ENCODE measurements at places on chromosomes 12 and 14.

- DNase-seq = no peak
These were observed 94.4 kb upstream of the PLEKHG7 start for GRCh38 chr12:92608151-92609091.

DNA sequence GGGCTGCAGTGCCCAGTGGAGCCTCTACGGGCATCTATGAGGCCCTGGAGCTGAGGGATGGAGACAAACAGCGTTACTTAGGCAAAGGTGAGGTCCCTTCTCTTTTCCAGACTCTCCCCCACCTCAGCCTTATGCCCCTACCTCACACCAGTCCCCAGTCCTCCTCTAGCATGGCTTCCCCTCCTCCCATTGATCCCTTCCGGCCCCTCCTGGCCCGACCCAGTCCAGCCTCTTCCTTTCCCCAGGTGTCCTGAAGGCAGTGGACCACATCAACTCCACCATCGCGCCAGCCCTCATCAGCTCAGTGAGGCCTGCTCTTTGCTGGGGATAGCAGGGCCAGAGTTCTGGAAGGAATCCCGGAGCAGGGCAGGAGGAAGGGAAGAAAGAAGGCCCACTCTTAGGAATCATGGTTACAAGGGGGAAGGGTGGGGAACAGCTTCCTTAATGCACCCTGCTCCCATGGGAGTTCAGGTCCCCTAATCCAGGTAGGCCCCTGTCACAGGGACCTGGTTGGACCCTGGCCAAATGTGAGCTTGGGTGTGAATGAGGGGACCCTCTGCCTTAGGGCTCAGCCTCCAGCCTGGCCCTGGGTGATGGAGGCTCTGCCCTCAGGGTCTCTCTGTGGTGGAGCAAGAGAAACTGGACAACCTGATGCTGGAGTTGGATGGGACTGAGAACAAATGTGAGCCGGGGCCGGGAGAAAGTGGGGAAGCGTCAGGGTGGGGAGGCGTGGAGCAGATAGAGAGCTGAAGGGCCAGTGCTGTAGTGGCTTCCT, 2.2 kb downstream of the ENO2 start:
- no peak for DNase-seq

DNA sequence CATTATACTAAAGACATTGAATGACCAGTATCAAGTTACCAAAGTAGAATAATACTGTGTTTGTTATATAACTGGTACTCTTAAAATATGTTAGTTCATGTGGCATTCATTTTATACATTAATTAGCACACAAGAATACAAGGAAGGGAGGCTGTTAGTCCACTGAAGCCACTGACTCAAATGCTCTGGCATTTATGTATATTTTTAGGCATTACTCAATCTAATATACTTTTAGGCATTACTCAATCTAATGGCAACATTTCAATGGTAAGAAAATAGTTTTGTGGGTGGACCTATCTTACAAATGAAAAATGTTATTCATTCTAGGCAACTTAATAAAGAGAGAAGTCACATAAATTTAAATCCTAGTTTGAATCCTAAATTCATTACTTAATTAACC, 874.4 kb upstream of the USP15 start:
- DNase-seq = no peak

- DNase-seq = no peak
These were observed 341.8 kb downstream of the GLT1D1 start for GRCh38 chr12:129195081-129195480.

GRCh38 chr12:57215668-57216013, 953 bp upstream of the NXPH4 start:
- no peak for DNase-seq

DNA sequence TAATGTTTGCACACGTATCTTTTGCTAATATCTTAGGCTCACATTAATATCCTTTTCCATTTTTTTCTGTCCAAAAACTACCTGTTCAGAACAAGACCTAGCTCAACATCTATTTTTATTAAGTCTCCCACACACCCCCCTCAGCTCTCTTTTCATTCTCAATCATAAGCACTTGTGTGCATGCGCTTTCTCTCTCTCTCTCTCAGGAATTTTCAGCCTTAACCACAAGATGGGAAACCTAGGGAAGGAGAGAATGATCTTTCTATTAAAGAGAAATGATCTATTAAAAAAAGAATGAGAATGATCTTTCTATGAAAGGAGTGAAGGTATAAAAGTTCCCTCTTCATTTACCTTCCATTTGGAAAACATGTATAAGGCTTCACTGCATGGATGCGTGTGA, 39.7 kb upstream of the AP4S1 start:
- no peak for DNase-seq

DNA sequence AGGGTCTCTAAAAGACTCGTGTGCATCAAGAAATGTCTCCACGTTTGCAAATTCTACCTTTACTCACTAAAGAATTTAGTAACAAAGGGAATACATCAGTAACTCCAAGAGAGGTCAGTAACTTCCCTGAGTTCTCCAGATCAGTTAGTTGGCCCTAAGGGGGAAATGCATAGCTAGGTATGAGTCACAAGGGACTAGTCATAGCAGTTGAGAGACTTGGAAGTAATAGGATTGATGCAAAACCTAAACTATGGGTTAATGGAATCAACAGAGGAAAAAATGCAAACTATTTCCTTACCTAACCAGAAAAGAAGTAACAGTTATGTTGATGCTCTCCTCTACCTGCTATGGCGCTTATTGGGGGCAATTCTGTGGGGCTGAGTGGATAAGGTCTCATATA, 148.8 kb upstream of the GARIN6 start:
- no peak for DNase-seq

GRCh38 chr12:104565606-104566243, 109.0 kb downstream of the CHST11 start:
- DNase-seq = no peak

DNA sequence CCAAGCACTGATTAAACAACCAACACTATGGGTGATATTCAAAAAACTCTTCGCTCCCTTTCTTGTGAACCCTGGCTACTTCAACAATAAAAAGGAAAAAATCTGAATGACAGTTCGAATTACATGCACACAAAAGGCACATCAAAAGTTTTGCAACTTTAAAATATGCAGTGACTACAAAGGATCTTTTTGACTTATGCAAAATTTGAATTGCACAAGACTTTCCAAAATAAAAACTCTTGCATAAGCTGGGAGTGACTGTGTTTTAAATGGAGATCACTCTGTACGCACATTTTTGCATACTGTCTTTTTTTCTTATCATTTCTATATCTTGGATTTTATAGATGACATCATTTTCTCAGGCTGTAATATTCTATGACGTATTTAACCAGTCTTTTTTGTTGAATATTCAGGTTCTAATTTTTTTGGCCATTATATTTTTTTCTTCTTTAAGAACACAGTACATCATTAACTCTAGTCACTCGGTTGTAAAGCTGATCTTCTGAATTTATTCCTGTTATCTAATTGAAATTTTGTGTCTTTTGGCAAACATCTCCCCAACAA, 667.6 kb upstream of the TBX3 start:
- DNase-seq = no peak

- peak; percentile 98 for DNase-seq
These were observed at the start of gene RPS29 for GRCh38 chr14:49585803-49586672. TSS of gene RPS29 (minus strand) at chr14:49586380. CDS start at chr14:49586346, 34 bp downstream.

DNA sequence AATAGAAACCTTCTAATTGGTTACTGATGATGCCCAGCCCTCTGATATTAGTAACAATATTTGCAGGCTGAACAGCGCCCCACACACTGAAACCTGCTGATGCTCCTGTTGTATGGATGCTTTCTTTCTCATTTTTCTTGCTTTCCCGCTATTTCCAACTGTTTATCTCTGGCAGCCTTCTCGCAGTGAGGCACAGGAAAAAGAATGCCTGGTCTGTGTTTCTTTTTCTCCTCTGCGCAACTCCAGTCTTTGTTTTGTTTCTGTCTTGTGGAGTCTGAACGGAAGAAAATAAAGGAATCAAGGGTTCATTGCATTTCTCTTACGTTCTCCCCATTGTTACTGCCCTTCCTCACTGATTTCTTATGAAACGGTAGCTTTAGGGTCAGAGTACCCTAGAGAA, 451.2 kb downstream of the EGLN3 start:
- DNase-seq = no peak

DNA sequence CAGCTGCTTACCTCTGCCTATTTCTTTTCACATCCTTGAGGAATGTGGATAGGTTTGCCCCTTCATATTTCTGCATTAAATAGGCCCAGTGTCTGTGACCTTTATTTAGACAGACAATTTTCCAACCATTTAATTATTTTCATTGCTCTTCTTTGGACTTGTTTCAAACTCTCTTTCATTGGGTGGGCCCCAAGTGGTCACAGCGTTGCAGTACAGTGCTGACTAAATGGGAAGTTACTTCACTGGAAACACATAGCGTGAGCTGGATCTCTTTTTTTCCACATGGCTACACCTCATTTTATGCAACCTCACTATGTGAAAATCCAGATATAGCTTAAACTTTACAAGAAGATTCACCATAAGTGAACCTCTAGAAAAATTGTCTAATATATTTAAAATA, 438.9 kb downstream of the ADAMTS20 start:
- no peak for DNase-seq

GRCh38 chr12:29990971-29991370, 207.2 kb upstream of the TMTC1 start:
- DNase-seq = no peak

- DNase-seq = no peak
These were observed 191.7 kb downstream of the ALG10B start for GRCh38 chr12:38508246-38508645.

DNA sequence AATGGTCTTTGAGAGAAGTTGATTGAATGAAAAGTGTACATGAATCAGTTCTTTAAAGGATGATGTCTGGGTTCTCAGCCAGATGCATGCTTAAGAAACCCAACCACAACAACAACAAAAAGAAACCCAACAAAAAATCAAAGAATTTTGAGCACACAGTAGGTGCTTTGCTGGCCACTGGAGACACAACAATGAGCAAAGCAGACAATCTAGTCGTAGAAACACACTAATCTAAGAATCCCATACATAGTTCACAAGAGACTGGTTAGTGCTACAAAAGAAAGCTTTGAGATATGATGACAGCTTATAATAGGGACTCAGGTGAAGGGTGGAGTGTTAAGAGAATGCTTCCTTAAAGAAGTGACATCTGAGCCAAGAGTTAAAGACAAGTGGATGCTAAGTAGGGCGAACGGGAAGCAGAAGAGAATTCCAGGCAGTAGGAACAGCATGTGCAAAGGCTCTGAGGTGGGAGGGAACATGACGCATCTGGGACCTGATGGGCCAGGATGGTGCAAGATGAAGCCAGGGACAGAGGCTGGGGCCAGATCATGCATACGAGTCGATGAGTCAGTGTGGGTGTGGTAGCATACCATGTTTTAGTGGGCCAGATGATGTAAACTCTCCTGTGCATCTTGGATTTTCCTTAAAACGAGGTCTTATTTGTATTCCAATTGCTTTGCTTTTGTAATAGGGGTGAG, 4.6 kb upstream of the HIP1R start:
- no peak for DNase-seq

DNA sequence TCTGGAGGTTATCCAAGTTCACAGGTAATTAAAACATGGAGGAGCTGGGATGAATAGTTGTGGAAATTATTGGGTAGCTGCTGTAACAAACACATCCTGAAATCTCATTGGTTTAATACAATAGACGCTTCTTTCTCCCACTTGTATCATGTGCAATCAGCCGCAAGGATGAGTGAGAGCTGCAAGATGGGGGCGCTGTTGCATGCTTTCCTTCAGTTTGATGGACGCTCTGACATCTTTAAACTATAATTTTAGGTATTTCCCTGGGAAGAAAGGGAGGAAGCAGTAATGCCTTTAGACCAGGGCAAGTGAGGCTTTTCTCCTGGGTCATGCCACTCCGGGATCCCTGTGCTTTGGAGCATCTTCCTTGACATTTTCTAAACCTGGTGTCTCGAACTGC, 178.7 kb downstream of the PAWR start:
- DNase-seq = no peak

DNA sequence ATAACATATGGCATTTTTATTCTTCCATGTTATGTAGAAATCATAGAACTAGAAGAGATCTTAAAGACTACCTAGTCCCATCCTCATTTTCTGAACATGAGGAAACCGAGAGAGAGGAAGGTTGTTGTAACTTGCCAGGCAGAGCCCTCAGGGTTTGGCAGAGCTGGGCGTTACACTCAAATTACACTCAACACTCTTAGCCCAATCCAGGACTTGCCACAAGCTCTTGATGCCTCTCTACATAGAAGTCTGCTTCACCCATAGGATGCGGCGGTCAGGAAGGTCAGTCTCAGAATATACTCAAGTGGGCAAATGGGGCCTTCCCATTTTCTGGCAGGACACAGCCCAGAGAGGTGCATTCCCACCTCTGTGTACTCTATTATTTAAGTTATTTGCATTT, 208.1 kb downstream of the ZFP36L1 start:
- no peak for DNase-seq

DNA sequence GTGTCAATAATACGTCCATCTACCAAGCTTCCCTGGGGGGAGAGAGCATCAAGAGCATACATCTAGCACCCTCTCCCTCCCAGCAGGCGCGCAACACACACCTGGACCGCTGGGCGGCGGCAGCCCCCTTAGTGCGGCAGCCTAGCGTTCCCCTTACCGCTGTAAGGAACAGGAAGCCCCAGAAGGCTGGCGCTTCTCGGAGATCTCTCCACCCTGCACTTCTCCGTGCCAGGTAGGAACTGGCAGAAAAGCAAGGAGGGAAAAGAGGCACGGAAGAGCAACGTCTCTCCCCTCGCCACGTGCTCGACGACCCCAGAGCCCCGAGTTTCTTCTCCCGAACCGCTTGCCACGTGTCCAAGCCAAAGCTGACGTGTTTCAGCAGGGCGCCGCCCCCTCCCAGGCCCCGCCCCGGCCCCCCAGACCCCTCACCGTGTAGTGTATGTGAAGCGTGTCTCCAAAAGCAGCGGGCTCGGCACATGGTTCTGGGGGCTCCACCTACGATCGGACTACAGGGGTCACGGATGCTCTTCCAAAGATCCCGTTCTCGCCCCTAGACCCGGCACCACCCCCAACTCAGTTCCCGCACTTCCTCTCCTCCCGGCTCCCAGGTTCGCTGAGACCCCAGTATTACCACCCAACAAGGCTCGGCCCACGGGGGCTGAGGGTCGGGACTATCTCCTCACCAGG, 532 bp downstream of the FKBP11 start:
- peak; percentile 50 for DNase-seq

DNA sequence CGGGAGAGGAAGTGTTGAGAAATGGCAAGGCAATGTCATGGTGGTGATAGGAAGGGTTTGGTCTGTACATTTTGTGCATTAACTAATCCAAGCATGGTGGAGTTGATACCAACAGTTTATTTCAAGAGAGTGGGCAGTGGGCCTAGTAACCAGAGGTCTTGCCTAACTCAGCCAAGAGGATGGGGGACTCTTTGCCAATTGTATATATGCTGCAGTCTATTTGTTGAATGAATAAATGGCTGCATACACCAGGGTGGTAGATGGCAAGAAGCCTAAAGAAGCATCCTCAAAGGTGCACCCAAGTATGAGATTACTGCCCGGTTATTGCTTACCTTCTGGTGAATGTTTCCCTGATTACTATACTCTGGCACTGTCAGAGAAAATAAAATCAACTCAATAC, 295.9 kb downstream of the ITPR2 start:
- DNase-seq = no peak

DNA sequence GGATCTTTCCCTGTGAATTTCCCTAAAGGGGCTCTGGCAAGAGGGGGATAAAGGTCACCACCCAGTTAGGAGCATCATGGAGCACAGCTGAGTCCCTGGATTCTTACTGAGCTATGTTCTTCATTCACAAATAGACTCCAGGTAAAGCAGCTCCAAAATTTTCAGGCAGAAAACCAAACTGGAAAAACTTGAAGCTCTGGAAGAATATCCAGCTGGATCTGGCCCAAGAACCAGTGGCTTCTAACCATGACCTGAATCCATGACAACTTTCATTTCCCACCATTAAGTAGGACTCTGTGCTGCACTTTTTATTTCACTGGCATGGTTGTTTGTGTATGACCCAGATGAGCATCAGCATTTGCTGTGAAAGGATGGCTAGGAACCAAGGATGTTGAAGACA, 180.4 kb upstream of the FKBP4 start:
- no peak for DNase-seq

Measured in stimulated activated CD4-positive, alpha-beta T cell treated with anti-CD3 and anti-CD28 coated beads, Interleukin-12 subunit alpha, Interleukin-12 subunit beta, amount 100 ng/mL, for 48 hours (primary cell).